ENCODE measurements at places on chromosomes 6 and 20. TPM values are rescaled to one million over a fixed set of nuclear protein-coding genes. Genes with fewer than 3 reads are reported as not detected.

GRCh38 chr6:138541823-138542481 is 42.7 kb upstream of the NHSL1 start:
- no peaks in the 10 kb centered on the region for H3K27me3 ChIP-seq
- no peaks in the 10 kb centered on the region for H3K36me3 ChIP-seq
- no peaks in the 10 kb centered on the region for H3K4me1 ChIP-seq
- no peak for DNase-seq
- no peak overlapping the region for H3K27ac ChIP-seq
- H3K4me3 ChIP-seq, result no peak overlapping the region

DNA sequence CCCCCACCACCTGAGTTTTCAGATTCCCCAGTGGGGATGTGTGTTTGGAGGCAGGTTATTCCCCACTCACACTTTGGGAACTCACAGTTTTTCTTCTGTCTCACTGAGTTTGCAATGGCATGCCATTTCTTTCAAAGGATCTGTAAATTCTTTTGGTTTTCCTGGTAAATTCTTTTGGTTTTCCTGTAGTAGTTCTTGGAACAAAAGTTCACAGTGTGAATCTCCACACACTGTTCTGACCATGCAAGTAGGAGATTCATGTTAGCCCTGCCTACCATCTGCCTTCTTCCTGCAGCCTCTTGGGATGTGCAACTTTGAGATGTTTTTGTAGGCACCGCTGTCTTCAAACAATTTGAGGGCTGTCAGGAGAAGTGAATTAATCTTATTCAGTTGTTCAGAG is 165.6 kb upstream of the OGFRL1 start:
- no peaks in the 10 kb centered on the region for H3K36me3 ChIP-seq
- no peak overlapping the region for H3K4me3 ChIP-seq

- no peaks in the 10 kb centered on the region for H3K27me3 ChIP-seq
- no peaks in the 10 kb centered on the region for H3K36me3 ChIP-seq
- peaks cover under 1% of the 10 kb centered on the region for H3K4me1 ChIP-seq
- no peak for DNase-seq
- H3K4me3 ChIP-seq, result no peak overlapping the region
These were observed 7.9 kb downstream of the EPB41L1 start for GRCh38 chr20:36162272-36162966.

GRCh38 chr20:58142843-58143185 is 85.6 kb downstream of the ANKRD60 start:
- DNase-seq, result no peak
- peaks cover 12% of the 10 kb centered on the region for H3K4me1 ChIP-seq

GRCh38 chr20:37319151-37319671 is 26.7 kb upstream of the SRC start:
- H3K4me1 ChIP-seq, result peaks cover 27% of the 10 kb centered on the region
- DNase-seq, result no peak
- no peaks in the 10 kb centered on the region for H3K36me3 ChIP-seq
- H3K27ac ChIP-seq, result no peak overlapping the region

GRCh38 chr20:8315639-8316573 is 183.8 kb downstream of the PLCB1 start:
- no peaks in the 10 kb centered on the region for H3K36me3 ChIP-seq
- no peaks in the 10 kb centered on the region for H3K27me3 ChIP-seq
- H3K4me3 ChIP-seq, result no peak overlapping the region
- no peak overlapping the region for H3K27ac ChIP-seq
- no peaks in the 10 kb centered on the region for H3K4me1 ChIP-seq
- no peak for DNase-seq

Gene TRIM10
- polyA plus RNA-seq, result 0.17 TPM

Gene STMND1
- polyA plus RNA-seq, result 5.8 TPM

Gene MYO6
- polyA plus RNA-seq, result 31.5 TPM

Gene SLC35D3
- not detected for polyA plus RNA-seq

Gene FAM217A
- 35.3 TPM for polyA plus RNA-seq

Gene RRAGD
- polyA plus RNA-seq, result 27.0 TPM

Data from testis (tissue), 5 donors.